ENCODE measurements at places on chromosomes 16 and 17.

GRCh38 chr16:69194488-69194887, 7.5 kb downstream of the SNTB2 start:
- no peak for DNase-seq

DNA sequence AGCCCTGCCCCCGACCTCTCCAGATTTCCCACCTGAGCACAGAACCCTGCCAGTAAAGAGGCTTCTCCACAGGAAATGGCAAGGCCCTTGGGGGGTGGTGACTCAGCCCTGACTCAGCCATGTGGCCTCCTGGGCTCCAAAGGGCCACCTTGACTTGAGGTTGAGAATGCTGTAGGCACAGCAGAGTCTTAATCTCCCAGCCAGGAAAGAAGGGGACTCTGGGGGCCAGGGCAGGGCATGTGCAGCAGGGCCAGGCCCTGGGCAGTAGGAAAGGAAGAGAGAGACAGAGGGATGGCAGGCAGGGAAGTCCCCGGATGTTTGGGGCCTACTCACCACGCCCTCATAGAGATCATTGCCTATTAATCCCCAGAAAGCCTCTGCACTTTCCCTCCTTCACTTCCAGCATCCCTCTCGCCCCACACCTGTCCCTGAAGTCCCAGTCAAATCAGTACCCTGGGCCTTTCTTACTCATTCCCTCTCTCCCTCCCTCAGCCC, 4.8 kb upstream of the ITGA3 start:
- DNase-seq, result no peak

- DNase-seq, result no peak
Observed at GRCh38 chr17:38885044-38885727, 15.3 kb downstream of the LASP1 start.

GRCh38 chr16:77157346-77158058, 33.5 kb upstream of the MON1B start:
- no peak for DNase-seq

- DNase-seq, result no peak
Observed at GRCh38 chr17:27295945-27296344, 2.0 kb downstream of the WSB1 start.

- DNase-seq, result no peak
Observed at GRCh38 chr17:80110927-80111701, 9.7 kb downstream of the GAA start.

DNA sequence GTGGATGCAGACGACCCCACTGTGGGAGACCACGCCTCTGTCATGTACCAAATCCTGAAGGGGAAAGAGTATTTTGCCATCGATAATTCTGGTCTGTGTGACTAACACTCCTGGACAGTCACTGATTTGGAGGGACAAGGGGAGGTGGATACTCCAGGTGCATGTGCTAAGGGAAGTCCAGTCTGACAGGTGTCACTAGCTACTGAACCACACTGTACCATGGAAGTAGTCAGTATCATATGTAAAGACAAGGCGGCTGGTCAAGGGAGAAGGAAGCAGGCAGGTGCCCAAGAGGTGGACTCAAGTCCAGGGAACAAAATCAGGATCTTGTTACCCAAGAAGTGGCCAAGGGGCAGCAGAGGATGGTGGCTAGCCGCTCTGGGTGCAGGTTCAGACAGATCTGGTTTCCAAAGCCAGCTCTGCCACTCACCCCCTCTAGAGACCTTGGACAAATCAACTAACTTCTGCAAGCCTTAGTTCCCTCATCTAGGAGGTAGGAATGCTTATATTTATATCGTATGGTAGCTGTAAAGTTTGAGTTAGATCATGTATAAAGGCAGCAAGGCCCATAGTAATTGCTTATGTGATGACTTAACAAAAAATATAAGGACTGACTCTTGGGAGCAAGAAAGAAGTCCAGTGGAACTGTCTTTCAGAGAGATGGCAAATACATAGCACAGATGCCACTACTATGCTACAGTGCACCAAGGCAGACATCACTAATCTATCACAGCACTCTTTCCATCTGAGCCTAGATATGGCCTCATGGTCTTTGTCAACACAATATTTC, 22.1 kb downstream of the CDH5 start:
- no peak for DNase-seq

GRCh38 chr16:66953462-66954096, 7.5 kb upstream of the CES3 start:
- DNase-seq, result no peak

- DNase-seq, result no peak
Observed at GRCh38 chr17:74089869-74090464, 113.5 kb upstream of the RPL38 start.

GRCh38 chr16:48860341-48860740, 250.4 kb upstream of the N4BP1 start:
- DNase-seq, result no peak

DNA sequence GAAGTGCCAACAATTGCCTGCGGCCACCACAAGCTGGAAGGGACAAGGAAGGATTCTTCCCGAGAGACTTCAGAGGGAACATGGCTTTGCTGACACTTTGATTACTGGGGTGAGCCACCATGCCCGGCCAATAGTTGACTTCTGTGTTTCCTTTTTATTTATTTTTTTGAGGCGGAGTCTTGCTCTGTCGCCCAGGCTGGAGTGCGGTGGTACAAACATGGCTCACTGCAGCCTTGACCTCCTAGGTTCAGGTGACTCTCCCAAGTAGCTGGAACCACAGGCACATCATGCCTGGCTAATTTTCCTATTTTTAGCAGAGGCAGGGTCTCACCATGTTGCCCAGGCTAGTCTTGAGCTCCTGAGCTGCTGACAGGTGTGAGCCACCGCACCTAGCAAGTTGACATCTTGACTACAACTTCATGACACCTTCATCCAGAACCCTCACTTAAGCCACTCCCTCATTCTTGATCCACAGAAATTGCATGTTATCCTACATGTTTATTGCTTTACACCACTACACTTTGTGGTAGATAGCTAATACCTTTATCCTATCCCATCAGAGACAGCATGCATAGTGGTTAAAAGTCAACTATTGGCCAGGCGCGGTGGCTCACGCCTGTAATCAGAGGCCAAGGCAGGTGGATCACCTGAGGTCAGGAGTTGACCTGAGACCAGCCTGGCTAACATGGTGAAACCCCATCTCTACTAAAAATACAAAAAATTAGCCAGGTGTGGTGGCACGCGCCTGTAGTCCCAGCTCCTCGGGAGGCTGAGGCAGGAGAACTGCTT, 16.1 kb upstream of the GPRC5C start:
- DNase-seq, result no peak

GRCh38 chr17:42421507-42422338, 1.3 kb downstream of the CAVIN1 start:
- DNase-seq, result no peak

GRCh38 chr16:85333744-85334640, 221.7 kb upstream of the CIBAR2 start:
- DNase-seq, result no peak

- DNase-seq, result no peak
Observed at GRCh38 chr17:49547566-49547965, 28.1 kb upstream of the NXPH3 start.

DNA sequence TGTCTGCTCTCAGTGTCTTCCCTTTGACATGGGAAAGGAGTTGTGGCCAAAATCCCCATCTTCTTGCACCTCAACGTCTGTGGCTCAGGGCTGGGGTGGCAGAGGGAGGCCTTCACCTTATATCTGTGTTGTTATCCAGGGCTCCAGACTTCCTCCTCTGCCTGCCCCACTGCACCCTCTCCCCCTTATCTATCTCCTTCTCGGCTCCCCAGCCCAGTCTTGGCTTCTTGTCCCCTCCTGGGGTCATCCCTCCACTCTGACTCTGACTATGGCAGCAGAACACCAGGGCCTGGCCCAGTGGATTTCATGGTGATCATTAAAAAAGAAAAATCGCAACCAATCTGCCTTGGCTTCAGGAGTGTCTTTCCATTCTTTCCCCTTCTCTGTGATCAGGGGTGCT, 918 bp upstream of the MRM1 start:
- no peak for DNase-seq

- no peak for DNase-seq
Observed at GRCh38 chr17:64323774-64324173, 60.7 kb upstream of the TEX2 start.

DNA sequence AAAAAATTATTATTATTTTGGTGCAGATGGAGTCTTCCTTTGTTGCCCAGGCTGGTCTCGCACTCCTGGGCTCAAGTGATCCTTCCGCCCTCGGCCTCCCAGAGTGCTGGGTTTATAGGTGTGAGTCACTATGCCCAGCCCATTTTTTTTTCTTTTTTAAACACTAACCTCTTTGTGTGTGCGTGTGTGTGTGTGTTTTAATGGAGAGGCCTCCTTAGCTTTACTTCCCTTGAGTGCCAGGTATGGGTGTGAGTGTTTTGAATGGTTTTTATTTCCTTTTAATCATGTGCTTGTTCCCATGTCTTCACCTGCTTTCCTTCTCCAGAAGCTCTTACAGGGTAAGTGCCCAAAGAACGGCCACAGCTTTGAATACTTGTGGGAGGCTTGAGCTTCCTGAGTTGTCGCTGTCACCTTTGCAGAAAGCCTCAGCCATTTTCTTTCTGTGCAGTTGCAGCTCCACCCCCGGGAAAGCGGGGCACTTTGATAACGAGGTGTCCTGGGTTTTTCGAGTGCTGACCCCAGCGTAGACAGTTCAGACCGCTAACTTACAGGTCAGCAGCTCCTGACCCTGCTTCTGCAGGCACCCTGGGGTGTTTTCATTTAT, 22.6 kb downstream of the AKAP1 start:
- no peak for DNase-seq
